ENCODE measurements at places on chromosomes 13 and 19.
A peak's percentile ranks its signal among the peaks of the same experiment; 100 is the strongest.

DNA sequence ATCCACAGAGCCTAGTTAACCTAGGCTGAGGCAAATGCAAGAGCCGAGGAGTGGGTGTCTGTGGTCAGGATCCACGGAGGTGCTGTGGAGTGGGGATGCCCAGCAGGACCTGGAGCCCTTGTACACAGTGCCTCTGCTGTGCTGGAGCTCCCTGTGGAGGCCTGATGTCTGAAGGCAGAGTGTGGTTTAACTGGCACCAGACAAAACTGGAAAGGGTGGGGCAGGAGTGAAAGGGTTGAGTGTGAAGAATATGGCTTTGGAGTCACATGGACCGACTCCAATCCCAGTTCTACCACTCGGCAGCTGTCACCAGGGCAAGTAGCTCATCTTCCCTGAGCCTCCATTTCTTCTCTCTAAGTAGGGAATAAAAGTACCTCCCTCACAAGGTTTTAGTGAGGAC, 60.3 kb upstream of the GPR12 start:
- no peak for DNase-seq

GRCh38 chr19:7494416-7495098, 5.7 kb upstream of the PEX11G start:
- no peak for DNase-seq

- no peak for DNase-seq
Observed at GRCh38 chr19:42488783-42489521, 39.3 kb downstream of the CEACAM1 start.

DNA sequence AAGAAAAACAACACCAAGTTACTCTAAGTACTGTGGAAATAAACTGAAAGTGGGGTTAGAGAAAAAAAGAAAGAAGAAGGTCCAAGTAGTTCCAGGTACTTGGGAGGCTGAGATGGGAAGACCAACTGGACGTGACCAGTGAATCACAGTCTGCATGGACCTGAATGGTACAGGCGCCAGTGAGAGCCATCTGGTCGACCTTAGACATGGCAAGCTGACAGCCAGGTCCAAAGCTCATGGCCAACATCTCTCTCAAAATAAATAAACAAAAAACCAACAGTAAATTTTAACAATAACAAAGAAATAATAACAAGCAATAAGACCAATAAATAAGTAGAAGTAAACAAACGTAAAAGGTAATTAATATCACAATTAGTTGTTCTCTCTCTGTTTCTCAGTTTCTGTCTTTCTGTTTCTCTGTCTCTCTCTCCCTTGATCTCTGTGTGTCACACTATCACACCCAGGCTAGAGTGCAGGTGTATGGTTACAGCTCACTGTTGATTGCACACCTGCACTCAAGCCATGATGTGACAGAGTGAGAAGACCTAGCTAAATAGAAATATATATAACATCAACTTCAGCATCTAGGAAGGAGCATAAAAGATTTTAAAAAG, 31.6 kb upstream of the ZNF724 start:
- DNase-seq: no peak

DNA sequence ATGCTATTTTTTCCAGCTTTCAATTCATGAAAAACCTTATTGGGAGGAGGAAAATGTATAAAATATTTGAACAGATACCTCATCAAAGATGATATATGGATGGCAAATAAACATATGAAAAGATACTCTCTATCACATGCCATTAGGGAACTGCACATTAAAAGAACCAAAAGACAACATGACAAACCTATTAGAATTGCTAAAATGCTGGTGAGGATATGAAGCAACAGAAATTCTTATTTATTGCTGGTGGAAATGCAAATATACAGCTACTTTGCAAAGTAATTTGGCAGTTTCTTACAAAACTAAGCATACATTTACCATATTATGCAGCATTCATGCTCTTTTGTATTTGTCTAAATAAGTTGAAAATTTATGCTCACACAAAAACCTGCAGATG, 1783.9 kb upstream of the PCDH20 start:
- no peak for DNase-seq

DNA sequence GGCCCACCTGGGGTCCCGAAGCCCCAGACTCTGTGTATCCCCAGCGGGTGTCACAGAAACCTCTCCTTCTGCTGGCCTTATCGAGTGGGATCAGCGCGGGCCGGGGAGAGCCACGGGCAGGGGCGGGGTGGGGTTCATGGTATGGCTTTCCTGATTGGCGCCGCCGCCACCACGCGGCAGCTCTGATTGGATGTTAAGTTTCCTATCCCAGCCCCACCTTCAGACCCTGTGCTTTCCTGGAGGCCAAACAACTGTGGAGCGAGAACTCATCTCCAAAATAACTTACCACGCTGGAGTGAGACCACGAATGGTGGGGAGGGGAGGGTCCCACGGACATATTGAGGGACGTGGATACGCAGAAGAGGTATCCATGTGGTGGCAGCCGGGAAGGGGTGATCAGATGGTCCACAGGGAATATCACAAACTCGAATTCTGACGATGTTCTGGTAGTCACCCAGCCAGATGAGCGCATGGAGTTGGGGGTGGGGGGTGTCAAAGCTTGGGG, 1.0 kb upstream of the ICAM5 start:
- peak; percentile 76 for DNase-seq

- no peak for DNase-seq
Observed at GRCh38 chr13:67134417-67135129, 95.6 kb downstream of the PCDH9 start.

- DNase-seq: no peak
Observed at GRCh38 chr13:109344552-109345157, 441.7 kb downstream of the IRS2 start.

- no peak for DNase-seq
Observed at GRCh38 chr13:29693275-29693945, 97.9 kb upstream of the SLC7A1 start.

- DNase-seq: no peak
Observed at GRCh38 chr13:71638751-71639150, 228.3 kb downstream of the DACH1 start.

GRCh38 chr13:50080911-50081678, 65.9 kb downstream of the KCNRG start:
- DNase-seq: peak; percentile 56

- DNase-seq: no peak
Observed at GRCh38 chr13:19519049-19519448, 42.3 kb downstream of the TPTE2 start.

DNA sequence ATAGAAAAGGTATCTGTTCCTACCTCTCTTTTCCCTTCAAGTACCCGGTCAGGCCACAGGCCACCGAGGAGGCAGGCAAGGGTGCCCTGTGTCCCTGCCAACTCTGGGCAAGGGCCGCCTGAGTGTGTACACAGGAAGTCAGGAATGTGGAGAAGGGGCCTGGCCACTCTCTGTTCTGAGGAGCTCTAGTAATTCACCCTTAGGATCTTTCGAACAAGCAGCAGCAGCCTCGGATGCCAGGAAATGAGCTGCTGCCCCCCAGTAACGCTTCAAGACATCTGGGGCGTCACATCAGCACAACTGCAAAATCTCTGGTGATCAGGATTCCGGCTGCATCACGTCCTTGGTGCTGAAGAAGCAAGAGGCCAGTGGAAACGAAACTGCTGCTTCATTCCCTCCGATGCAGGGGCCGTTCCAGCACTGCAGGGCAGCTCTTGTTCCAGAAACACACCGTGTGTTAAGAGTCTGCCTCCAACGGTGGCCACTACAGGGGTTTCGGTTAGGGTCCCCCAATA, 2.0 kb downstream of the RAB20 start:
- DNase-seq: peak; percentile 49

- peak; percentile 91 for DNase-seq
Observed at GRCh38 chr19:19372656-19373416, 32.6 kb upstream of the GATAD2A start.

DNA sequence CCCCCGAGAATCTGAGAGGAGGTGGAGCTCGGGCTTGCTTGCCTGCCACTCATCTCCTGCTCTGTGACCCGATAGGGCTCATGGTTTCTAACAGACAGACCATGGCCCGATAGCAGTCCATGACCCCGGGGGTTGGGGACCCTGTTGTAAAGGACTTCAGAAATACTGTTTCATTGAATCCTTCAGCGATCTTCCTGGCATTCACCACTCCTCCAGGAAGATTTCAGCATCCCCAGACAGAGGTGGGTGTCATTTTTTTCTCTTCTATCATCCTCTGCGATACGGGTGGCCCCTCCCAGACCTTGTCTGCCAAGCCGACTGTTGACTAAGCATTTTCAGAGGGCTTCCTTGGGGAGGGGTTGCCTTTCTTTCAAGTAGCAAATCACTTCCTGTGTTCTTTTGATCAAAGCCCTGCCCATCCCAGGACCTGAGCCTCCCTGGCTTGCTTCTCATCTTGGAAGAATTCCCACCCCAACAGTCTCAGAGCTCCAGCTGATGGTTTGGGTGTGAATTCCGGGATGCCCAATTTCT, 1.7 kb downstream of the MYO1F start:
- DNase-seq: peak; percentile 26

- no peak for DNase-seq
Observed at GRCh38 chr13:28725046-28725610, 6.4 kb upstream of the SLC46A3 start.

GRCh38 chr19:58123354-58123753, 25.3 kb upstream of the ZSCAN18 start:
- DNase-seq: no peak

GRCh38 chr19:38596057-38596981, 21.4 kb downstream of the MAP4K1 start:
- no peak for DNase-seq

DNA sequence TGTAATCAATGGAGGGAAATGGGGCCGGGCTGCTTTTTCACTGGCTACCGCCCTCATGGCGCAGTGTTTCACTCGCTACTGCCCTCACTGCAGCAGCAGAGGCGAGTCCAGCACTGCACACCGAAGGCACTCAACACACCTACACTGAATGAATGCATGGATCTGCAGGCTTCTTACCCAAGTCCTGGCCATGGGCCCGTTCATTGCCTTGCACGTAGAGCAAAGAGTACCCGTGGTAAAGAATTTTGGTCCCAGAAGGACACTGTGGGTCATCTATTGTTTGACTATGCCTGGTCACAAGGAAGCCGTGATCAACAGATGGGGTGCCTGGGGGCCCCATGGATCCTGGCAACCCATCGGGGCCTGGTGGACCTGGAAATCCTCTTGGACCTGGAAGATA, 144.9 kb downstream of the COL4A1 start:
- no peak for DNase-seq

DNA sequence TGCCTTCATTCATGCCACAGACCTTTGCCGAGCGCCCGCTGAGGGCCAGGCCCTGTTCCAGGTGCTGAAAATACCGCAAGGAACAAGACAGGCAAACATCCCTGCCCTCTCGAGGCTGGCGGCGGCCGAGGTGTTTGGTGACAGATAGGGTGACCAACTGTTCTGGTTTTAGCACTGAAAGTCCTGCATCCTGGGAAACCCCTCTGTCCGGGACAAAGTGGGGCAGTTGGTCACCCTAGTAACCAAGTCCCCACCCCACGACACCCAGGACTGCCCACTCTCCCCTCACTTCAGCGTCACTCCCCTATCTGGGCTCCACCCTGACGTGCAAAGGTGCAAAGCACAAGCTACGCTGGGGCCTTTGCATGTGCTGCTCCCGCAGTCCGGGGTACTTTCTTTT, 17.3 kb downstream of the ZBTB7A start:
- DNase-seq: no peak

- peak; percentile 1 for DNase-seq
Observed at GRCh38 chr13:77176350-77176749, 149.4 kb upstream of the FBXL3 start.

DNA sequence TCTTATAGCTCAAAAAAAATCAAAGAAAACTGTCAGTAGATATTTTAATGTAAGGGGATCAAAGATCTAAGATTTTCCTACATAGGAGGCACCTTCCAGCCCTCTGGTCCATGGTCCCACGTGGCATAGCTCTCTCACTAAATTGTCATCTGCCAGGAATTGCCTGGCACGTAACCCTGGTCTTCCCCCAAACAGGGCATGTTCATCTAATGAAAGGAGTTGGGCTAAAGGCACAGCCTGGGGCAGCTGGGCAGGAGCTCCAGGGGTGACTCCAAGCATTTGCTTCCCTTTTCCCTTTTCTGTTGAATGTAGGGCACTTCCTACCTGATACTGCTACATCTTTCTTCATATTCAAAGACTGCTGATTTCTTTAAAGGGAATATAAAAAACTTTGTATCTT, 148.7 kb downstream of the COL4A1 start:
- DNase-seq: peak; percentile 16

GRCh38 chr19:4379383-4380253, 20.7 kb downstream of the SH3GL1 start:
- no peak for DNase-seq

GRCh38 chr19:45097776-45098520, 5.0 kb downstream of the PPP1R37 start:
- peak; percentile 94 for DNase-seq

GRCh38 chr13:99464441-99464949, 36.8 kb upstream of the TM9SF2 start:
- peak; percentile 8 for DNase-seq

DNA sequence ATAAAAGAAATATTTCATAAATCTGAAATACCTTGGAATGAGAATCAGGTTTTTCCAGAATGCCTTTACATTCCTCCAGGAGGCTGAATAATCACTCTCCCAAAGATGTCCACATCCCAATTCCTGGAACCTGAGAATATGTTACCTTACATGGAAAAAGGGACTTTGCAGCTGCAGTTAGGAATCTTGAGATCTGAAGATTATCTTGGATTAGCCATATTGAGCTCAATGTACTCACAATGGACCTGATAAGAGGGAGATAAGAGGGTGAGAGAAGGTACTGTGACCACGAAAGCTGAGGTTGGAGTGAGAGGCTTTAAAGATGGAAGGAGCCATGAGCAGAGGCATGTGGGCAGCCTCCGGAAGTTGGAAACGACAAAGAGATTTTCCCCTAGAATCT, 36.8 kb upstream of the MBNL2 start:
- no peak for DNase-seq

- DNase-seq: no peak
Observed at GRCh38 chr19:6787393-6787792, 14.9 kb downstream of the VAV1 start.

DNA sequence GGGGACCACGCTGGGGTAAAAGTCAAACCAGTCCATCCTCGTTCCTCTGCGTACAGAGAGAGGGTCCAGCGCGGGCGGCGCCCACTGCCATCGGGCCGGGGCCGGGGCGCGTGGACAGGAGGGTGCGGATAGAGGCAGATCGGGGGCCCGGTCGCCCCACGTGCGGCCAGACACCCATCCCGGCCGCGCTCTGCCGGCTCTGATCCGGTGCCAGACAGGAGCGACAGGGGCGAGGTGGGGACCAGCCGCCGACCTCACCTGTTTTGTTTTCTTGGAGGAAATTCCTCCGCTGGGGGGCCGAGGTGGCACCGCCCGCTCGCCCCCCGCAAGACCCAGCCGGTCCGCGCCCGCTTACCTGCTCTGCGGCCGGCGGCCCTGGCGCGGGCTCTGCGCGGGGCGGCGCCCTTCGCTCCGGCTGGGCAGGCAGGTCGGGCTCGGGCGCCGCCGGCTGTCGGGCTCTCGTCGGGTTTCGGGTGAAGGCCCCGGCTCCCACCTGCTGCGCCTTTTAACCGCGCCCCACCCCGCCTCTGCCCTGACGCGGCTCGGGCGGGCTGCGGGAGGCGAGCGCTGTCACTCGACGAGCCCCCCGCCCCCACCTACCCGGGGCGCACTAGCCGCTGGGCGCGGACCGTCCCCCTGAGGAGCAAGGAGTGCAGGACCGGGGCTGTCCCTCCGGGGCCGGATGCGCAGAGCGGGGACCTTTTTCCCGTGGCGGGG, at the start of gene GJB6:
TSS of gene GJB6 (minus strand) at position 481 of the 717 bp plus-strand sequence. CDS start 8,839 bp downstream, outside the sequence.
- DNase-seq: no peak
